GM19239 (cell line): ENCODE measurements at places on chromosomes 2 and 18.

DNA sequence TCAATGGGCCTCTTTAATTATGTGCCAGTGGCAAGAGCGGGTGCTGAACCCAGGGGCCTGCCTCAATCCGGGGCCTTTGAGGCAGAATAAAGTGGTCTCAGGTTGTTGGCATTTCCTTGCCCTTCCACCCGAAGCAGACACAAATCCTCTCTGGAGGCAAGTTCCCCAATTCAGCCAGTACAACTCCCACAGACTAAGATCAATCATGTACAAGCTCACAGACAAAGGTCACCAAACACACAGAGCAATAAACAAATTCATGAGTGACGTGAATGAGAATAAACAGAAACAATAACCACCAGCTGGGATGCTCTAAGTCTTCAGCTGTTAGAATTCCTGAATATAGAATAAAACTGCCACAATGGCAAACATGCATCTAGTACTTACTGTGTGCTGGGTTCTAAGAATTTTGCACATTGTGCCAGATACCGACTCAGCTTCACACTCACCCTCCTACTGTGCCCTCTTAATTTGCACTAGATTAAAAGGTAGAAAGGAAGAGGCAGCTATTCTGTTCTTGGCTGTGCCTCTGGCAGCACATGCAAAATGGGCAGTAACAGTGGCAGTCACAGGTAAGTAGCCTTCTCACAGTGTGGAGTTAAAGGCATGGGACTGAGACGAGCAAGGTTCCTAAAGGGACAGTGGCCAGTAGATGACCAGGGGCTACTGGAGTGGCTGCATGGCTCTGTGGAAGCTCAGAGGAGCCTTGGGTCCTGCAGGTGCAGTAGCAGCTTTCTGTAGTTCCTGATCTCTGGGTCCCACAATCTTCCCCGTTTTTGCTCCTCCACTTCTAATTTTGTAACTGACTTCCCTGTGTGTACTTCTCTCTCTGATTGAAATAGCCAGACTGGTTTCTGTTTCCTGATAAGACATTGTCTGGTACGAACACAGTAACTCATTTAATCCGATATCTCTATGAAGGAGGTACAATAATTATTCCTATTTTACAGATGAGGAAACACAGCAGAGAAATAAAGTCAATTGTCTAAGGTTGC, 34.6 kb upstream of the IL1B start:
- no peak for DNase-seq

GRCh38 chr2:190221429-190221828, 98.2 kb downstream of the HIBCH start:
- no peak for DNase-seq

GRCh38 chr2:18299423-18300212, 260.8 kb downstream of the RDH14 start:
- DNase-seq, result no peak

- DNase-seq, result no peak
Observed at GRCh38 chr2:168934826-168935225, 33.7 kb downstream of the G6PC2 start.

DNA sequence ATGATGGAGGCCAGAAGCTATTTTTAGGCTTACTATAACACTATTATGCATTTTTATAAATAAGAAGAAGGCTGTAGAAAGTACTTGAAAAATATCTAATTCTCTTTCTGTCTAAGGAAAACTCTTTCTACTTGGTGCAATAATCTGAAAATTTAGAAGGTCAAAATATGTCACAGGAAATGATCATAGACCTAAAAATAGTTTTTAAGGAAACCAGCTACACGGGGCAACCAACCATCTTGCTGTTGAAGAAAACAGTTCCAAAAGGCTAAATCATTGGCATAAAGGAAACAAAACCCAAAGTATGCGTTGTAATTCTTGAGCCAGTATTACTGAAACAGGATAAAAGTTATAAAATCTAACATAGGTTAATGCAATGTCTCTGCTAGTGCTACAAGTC, 40.2 kb downstream of the SOCS6 start:
- no peak for DNase-seq

- no peak for DNase-seq
Observed at GRCh38 chr2:149075853-149076252, 37.4 kb downstream of the LYPD6B start.

DNA sequence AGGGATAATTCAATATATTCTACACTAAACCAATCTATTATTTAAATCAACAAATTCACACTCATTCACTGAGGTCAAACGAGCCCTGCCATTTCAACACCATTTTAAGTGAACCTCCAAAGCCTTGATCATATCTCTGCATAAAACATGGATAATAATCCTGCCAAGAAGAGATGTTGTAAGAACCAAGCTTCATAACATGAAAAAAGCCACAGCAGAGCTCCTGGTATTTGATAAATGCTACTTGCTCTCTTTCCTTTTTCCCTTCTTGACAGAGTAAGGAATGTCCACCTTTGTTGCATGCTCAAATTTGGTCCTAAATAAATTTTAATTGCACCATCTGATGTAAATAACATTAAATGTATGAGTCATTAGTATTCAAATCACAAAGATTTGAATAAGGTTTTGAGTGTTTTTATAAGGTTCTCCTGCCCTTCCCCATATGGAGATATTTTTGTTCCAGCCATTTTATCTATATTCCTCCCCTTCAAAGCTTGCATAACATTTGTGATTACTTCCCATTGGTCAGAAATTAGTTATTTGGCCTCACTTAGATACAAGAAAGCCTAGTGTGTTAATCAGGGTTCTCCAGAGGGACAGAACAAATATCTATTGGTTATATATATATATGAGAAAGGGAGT, 318.8 kb downstream of the RND3 start:
- DNase-seq, result no peak

- DNase-seq, result no peak
Observed at GRCh38 chr2:50720697-50721315, 311.1 kb downstream of the NRXN1 start.

GRCh38 chr18:22563164-22563583, 145.5 kb upstream of the CTAGE1 start:
- DNase-seq, result peak; percentile 33

DNA sequence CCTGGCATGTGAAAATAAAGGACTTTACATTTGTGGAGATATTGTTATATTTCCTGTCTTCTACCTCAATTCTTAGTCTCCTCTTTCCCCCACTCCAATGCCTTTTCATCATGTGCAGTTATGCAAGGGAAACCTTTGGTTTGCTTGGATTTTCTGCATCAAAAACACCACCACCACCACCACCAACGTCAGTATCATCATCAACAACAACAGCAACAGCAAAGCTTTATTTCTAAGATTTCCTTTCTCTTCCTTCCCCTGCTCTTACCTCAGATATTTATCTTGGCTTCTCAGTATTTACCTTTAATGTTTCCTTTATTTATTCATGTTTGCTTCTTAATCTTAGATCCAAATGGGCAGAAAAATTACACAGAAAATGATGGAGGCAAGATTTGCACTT, 26.1 kb downstream of the CXCR4 start:
- DNase-seq, result no peak

GRCh38 chr2:48961009-48961408, 193.3 kb downstream of the FSHR start:
- DNase-seq, result no peak

DNA sequence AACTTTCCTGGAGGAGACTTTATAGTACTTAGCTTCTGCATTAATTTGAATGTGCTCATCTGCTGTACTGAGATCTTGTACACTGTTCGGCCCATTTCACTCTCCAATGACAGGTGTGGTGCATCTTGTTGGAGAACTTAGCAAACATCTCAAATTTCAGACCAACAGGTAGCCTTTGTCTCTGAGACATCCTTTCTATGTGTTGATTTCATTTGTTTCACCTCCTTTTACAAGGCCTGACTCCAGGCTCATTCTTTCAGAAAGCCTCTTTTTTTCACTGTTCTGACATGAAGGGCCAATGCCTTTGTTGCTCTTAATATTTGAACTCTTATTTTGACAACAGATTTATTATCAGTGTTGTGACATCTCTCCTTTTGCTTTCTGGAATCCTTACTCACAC, 271.8 kb upstream of the FANCL start:
- no peak for DNase-seq

- DNase-seq, result peak; percentile 58
Observed at GRCh38 chr2:10410001-10410822, 37.9 kb downstream of the ODC1 start.

GRCh38 chr18:45449418-45450227, 165.7 kb upstream of the SLC14A2 start:
- DNase-seq, result no peak

- no peak for DNase-seq
Observed at GRCh38 chr2:172887280-172887679, 151.6 kb downstream of the RAPGEF4 start.

- peak; percentile 70 for DNase-seq
Observed at GRCh38 chr2:230974096-230974913, 21.6 kb upstream of the SPATA3 start.

- no peak for DNase-seq
Observed at GRCh38 chr2:234794866-234795265, 157.0 kb upstream of the SH3BP4 start.

GRCh38 chr2:43851011-43851980, 12.5 kb downstream of the ABCG8 start:
- no peak for DNase-seq

DNA sequence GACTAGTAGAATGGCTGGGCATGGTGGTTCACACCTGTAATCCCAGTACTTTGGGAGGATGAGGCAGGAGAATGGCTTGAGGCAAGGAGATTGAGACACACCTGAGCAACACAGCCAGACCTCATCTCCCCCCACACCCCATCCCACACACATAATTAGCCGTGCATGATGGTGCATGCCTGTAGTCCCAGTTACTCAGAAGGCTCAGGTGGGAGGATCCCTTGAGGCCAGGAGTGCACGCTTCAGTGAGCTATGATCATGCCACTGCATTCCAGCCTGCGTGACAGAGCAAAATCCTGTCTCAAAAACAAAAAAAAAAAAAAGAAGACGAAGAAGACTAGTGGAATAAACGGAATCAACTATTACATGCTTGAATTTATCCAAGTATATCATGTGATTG, 150.0 kb downstream of the STK39 start:
- DNase-seq, result no peak

GRCh38 chr2:183248866-183249567, 124.8 kb downstream of the NUP35 start:
- no peak for DNase-seq

- DNase-seq, result no peak
Observed at GRCh38 chr18:73316513-73316912, 448.7 kb upstream of the NETO1 start.

DNA sequence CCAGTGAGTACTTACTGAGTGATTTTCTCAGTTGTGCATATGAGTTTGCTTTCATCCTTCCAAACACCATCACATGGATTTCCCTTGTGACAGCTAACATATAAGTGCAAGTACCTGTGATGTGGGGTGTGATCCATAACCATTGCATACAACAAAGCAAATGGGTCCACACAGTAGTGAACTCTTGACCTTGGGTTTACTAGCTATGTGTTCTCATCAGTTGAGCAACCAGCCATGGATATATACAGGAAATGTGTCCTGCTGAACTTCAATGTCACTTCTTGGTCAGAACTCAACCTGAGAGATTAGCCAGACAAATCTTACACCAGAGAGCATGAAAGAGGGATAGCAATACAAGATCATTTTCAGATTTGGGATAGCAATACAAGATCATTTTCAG, 420.9 kb upstream of the KCNH7 start:
- no peak for DNase-seq

- no peak for DNase-seq
Observed at GRCh38 chr2:143088388-143088787, 40.8 kb upstream of the ARHGAP15 start.

DNA sequence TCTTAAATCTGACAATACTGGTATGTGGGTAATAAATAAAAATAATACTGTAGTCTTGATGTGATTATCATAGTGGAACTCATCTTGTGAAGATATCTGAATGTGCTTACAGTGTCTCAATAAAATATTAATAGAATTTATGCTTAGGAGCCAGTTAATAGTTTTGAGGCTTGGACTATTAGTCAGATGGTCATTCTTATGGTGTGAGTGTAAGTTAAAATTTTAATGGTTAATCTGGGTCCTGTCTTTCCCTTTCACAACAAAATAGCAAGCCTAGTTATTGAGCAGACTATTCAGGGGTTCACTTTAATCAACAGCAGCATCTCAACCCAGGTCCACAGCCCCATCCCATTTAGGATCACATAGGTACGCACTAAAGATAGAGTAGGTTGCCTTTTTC, 138.9 kb downstream of the HAUS1 start:
- no peak for DNase-seq

- no peak for DNase-seq
Observed at GRCh38 chr2:170335351-170335750, 157.4 kb downstream of the MYO3B start.

DNA sequence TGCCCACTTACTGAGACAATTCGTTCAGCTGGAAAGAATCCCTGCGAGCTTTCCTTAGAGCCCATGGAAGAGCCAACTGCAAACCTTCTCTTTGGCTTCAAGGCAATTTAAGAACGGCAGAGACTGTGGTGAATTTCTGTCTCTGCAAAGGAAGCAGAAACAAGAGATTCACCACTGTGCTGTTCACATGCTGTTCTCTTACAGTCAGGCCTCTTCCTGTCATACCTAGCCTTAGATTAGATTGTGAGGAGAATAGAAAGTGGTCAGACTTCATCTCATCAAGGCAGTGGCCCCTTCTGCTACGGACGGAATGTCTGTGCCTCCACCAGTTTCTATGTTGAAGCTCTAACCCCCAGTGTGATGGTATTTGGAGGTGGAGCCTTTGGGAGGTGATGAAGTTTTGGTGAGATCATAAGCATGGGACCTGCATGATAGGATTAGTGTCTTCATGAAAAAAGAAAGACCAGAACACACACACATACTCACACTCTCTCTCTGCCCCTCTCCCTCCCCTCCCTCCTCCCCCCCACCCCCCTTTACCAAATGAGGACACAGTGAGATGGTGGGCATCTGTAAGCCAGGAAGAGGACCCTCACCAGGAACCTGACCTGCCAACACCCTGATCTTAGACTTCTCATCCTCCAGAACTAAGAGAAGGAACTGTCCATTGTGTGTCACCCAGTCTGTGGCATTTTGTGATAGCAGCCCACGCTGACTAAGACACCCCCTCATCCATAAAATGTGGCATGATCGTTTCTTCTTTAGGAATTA, 45.6 kb upstream of the NRP2 start:
- DNase-seq, result no peak

- no peak for DNase-seq
Observed at GRCh38 chr2:240226672-240227537, 86.4 kb upstream of the OTOS start.

DNA sequence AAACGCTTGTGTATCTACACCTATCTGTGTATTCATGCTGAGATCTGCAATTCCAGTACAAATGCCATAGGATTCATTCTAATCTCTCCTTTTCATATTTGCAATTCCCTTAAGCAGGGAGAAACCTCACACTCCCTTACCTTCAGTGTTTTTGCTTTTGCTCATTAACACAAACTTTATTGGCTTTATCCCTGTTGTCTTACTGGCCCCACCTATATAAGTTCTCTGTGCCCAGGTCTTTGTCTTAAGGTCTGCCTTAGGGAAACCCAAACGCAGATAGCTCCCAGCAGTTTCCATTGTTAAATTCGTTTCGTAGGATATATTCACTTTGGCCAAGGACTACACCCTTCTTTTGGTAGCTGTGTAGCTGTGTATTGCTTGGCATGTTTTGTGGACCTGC, 4.0 kb upstream of the SNORC start:
- no peak for DNase-seq

GRCh38 chr2:157325786-157326185, at the start of gene ERMN:
TSS of gene ERMN (minus strand) at chr2:157325824. CDS start at chr2:157325642, 182 bp downstream.
- no peak for DNase-seq
